Caco-2 (cell line): ENCODE measurements at places on chromosomes 4 and X. TPM values are rescaled to one million over a fixed set of nuclear protein-coding genes. Genes with fewer than 3 reads are reported as not detected.

DNA sequence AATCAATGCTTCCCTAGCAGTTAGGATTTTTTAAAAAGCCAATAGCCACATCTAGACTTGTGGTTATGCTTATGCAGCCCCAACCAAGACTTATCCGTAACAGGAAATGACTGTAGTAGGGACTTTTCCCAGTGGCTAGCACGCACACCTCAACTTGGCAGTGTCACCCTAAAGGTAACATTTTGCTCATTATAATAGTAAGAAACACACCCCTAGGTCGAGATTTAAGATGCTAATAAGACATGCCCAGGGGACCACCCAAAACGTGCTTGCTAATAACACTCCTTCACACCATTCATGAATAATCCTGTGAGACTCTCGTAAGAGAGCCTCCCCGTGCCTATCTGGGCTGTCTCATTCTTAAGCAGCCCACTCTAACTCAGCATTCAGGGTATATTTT lies 195.3 kb downstream of the CHIC1 start:
- DNase-seq: no peak

PROM1 gene
- 193 and 196 TPM in 2 replicates for total RNA-seq

DNA sequence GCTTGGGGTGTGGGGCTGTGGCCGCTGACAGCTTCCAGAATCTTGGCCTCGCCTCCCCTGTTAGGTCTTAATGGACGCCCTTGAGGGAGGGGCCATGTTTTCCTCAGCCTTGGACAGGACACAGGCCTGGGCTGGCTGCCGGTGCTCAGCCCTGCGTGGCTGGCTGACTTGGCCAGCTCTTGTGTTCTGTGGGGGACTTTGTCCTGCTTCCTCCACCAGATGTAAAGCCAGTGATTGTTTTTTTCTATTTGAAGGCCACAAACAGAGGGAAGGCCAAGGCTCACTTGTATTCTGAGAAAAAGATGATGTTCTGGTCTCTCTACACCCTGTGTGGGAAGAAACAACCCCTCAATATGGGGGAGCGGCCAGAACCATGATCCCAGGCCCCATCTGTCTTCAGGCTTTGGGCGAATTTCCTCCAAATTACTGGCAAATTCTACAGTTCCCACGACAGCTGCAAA lies 71.3 kb downstream of the HTRA3 start:
- no peak for DNase-seq

VCX3B gene
- total RNA-seq: not detected in 2 replicates
